ENCODE measurements at places on chromosomes 1 and 21.

DNA sequence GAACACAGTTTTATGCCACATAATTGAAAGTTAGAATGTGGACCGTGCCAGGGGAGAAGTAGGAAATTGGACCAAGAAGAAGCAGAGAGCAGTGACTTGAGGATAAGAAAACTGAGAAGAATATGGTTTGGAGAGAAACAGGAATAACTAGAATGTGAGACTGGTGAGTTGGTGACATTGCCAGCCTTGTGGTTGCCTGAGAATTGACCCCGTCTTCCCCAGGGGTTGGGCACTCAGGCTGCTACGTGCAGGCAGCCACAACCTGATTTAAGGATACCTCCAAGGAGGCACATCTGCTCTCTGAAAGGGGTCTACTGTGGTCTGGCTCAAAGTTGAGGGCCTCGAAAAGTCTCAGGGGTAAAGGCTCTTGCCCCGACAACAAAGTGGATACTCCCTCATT is 112.1 kb upstream of the ARTN start:
- no peak for DNase-seq

GRCh38 chr1:203066965-203067364 is 18.8 kb downstream of the MYOG start:
- DNase-seq, result no peak

- DNase-seq, result no peak
Observed at GRCh38 chr1:207342332-207342731, 20.9 kb downstream of the CD55 start.

DNA sequence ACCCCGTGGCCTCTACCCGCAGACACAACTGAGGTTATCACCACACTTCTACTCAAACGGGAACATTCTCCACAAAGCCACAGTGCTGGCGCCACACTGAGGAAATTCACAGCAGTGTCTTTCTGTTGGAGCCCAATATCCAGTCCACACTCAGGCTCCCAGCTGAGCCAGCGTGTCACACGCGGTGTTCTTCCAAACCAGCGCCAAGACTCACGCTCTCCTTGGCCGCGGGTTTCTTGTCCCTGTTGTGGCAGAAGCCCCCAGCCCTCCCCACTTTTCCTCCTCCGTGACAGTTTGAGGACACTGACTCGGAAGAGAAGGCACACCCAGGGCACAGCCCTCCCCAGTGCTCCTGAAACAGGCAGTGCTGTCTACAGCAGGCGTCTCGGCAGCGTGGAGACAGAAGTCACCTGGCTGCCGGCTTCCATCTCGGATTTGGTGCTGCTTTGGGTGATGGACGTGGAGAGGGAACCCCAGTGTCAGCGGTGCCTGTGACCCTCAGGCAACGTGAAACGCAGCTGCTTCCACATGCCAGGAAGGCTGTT is 35.4 kb upstream of the AGPAT3 start:
- DNase-seq, result no peak

DNA sequence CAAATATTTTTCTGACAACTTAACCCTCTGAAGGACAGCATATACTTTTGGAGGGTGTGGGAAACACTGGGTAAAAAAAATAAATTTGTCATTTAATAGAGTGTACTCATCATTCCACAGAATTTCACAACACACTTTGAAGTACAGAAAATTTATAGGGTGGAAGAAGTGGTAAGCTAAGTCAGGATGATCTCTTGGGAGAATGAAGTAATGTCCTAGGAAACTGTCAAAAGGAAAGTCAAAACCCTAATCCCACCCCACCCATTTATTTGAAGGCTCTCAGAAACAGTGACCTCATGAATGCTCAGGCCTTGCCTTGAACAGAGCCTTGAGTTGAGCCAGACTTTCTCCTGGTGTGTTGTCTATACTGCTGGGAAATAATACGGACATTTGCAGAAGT is 7.3 kb upstream of the UAP1 start:
- no peak for DNase-seq

DNA sequence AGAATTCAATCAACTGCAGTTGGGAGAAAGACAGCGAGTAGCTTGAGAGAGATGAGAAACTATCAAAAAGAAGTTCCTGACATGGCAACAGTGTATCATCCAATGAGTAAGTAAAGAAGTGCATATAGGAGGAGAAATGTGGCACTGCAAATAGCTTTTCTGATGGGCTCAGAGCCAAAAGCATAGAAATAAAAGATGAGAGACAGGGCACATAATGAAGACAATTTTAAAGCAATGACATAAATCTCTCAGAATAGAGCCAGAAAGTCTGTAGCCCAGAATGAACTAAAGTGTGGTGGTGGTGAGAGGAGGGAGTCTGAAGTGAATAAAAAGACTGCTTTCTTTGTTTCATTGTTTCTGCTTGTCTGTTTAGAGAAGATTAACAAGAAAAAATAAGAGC is 34.3 kb downstream of the TNFSF18 start:
- DNase-seq, result no peak

All from esophagus squamous epithelium (tissue), 5 donors.